ENCODE measurements at places on chromosomes 4 and X.

DNA sequence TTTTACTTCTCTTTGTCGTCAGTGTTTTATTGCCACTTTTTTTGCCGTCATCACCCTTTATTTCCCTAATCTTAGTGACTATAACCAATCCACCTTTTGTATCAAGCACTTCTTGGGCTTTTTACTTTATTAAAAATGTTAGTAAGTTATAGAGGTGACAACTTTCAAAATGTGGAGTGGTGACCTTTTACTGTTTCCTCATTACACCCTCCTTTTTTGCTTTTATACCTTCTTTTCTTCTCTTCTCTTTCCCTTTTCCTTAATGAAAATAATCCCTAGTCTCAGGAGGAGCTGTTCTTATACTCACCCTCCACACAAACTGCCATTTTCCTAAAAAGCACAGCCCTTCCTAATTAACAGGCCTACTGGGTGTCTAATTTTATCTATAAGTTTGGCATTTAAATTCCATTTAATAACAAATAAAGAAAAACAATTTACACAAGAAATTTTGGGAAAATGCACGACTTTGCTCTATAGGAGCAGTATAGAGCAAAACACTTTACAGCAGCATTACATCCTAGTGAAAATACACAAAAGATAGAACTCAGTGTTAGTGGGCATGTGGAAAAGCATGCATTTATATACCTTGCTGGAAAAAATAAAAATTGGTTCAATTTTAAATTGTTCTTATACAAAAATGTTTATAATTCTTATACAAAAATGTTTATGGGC lies 27.3 kb downstream of the BBS12 start:
- no peak for DNase-seq

GRCh38 chr4:157270552-157270951 lies 50.0 kb downstream of the GRIA2 start:
- DNase-seq, result no peak

DNA sequence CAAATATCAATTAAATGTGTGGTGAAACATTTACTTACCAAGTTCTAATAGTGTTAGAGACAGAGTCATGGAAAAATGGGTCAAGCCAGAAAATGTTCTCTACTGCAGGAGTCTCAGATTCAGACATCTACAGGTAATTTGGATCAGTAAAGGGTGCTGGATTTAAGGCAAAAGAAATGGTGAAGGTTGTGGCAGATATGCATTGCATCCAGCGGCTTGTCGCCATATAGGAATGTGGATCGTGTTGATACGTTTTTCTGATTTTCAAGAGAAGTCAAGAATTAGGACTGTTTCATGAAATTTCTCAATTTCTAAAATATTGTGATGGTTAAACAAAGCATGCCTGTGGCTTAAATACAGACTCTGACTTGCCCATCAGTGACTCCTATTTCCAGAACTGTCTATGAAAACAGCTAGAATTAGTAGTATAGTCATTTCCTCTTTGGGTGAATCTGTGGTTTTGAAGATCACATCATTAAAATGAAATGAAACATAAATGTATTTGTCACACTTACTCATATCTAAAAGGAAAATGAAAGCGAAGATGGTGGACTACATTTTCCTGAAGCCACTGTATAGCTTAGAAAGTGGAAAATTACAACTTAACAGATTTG lies 110.1 kb upstream of the VEGFC start:
- peak; percentile 95 for DNase-seq

GRCh38 chrX:102833136-102833535 lies 103.9 kb upstream of the RAB40AL start:
- peak; percentile 36 for DNase-seq

DNA sequence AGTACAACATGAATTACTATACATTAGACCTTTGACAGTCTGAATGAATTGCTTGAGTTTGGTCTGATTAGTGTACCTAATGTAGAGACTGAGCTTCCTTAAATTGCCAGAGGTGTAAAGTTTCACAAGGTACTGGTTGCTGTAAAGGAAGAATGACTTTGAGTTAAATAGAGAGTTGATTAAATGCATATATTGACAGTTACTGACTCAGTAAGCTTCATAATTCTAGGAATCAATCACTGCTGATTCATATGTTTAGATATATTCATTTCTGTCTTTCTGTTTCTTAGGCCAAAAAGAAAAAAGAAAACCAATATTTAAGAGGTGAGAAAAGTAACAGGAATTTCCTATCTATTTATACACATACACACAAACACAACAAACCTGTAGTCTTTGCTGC lies 16.2 kb upstream of the ART3 start:
- no peak for DNase-seq

GRCh38 chr4:76811604-76812412 lies 86.1 kb downstream of the SOWAHB start:
- DNase-seq, result peak; percentile 88

DNA sequence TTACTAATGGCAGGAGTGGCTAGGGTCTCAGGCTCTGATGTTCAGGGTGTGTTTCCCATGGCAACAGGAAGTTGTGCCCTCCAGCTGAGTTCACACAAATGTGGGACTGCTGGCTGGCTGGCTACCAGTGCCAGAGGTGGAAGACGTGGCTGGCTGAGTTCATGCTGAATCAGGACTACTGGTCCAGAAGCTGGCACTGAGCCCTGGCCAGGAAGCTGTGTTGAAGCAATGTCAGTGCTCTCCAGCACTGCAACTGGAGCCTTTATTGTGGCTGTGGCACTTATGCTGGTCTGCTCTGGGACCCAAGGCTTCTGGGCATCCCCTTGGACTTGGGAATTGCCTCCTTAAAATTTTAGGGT lies 42.0 kb upstream of the ZXDA start:
- DNase-seq, result no peak

- no peak for DNase-seq
Measured at GRCh38 chr4:139196462-139196861, 19.4 kb upstream of the ELF2 start.

GRCh38 chr4:113145147-113145518 lies 95.7 kb downstream of the ANK2 start:
- DNase-seq, result no peak

GRCh38 chrX:38426785-38427184 lies 74.4 kb downstream of the OTC start:
- no peak for DNase-seq

GRCh38 chrX:94204524-94204923 lies 530.5 kb downstream of the FAM133A start:
- no peak for DNase-seq

DNA sequence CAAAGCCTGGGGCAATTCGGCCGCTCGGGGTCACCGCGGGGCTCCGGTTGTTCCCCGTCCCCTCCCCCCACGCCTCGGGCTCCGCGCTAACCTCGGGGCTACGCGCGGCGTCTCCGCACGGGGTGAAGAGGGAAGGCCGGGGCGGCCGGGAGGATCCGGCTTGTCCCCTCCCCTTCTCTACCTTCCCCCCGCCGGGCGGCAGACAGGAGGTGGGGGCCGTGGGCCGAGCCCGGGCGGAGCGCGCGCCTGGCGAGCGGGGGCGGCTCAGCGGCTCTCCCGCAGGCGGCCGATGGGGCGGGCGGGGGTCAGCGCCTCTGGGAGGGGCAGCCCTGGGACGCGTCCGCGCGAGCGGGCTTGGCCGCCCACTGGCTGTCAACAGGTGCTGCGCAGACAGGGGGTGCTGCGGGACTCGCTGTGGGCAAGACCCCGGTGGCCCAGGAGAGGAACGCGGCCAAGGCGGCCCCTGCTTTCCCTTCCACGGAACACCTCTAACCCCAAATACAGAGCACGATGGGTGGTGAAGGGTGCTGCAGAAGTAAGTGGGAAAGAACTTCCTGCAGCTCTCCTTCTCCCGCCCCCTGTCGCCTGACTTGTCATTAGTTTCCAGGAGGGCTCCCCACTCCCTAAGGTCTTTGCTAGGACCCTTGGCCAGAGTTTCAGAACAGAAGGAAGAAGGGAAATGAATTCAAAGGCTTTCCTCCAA lies at the start of gene PDGFC:
Gene PDGFC (minus strand): TSS at position 124 of the 703 bp plus-strand sequence. CDS start 896 bp downstream, outside the sequence.
- DNase-seq, result peak; percentile 68

DNA sequence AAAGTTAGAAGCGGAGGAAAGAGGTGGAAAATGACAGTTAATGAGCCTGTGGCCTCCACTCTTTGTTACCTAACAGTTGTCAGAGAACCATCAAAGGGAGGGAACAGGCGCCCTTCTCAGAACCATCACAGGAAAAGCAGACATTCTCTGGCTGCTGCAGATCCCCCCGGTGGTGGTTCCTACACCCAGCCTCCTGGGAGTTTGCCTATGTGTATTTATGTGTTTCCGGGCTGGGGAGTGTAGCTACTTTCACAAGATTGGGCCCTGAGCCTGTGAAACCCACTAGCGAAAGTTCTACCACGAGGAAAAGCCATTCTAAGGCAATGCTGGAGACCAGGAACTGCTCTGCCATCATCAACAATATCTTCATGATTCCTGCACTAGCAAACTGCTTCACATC lies 52.7 kb upstream of the BCOR start:
- DNase-seq, result no peak

GRCh38 chr4:185999207-185999606 lies 69.7 kb upstream of the TLR3 start:
- no peak for DNase-seq

DNA sequence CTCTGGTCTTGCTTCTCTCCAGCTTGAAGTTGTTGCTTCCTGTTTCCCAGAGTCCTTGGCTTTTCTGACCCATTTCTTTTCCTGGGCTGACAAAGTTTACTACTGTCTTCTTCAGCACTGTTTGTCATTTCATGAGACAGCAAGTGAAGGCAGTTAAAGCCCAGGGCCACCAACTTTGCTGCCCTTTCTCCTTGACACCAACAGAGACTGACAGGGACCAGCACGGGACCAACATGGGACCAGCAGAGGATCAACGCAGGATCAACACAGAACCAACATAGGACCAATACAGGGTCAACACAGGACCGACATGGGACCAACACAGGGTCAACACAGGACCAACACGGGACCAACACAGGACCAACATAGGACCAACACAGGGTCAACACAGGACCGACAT lies 34.9 kb downstream of the RNF212 start:
- DNase-seq, result no peak

DNA sequence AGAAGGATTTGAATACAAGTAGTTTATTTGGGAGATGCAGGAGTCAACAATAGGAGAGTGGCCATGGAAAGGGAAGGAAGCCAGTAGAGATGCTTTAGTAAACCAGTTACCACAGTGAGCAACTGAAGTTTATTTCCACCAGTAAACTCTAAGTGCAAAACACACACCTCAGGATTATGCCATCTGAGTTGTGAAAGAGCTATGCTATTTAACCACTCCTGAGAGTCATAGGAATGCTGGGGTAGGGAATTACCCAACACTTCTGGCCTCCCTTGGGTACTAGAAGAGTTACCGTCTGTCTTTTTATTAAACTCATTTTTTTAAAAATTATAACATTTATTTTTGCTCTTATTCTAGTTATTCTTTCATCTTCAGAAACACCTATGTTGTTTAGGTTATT lies 834.6 kb upstream of the AMOT start:
- peak; percentile 58 for DNase-seq

DNA sequence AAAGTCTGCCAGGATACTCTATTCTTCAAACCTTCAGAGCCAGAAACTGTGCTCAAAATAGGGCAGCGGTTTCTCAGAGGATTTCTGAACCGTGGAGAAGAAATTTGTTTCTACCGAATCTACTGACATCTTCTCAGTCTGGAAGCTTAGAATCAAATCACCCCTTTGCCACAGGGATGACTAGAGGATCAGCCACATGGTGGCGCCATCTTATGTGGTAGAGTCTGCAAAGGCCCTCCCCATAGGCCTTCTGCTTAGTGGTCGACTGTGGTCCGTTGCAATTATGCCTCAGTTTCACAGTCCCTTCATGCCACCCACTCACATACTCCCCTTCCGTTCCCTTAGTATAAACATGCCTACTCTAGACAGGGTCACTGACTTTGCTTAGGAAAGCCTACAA lies 680.7 kb upstream of the SPANXN1 start:
- DNase-seq, result no peak

DNA sequence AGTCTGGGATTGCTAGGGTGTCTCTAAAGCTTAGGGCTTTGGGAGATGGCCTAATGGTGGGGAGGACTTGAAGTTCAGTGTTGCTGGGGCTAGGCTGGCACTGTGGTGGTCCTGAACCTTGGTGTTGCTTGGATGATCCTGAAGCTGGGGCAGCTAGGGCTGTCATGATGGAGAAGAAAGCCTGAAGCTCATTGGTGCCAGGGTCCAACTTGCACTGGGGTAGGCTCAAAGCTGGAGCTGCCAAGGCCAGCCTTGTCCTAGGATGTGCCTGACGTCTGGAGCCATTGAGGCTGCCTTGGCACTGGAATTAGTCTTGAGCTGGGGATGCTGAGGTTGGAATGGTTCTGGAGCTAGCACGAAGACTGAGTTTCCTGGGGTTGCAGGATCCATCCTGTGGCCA lies 61.0 kb upstream of the NLRP2B start:
- DNase-seq, result no peak

DNA sequence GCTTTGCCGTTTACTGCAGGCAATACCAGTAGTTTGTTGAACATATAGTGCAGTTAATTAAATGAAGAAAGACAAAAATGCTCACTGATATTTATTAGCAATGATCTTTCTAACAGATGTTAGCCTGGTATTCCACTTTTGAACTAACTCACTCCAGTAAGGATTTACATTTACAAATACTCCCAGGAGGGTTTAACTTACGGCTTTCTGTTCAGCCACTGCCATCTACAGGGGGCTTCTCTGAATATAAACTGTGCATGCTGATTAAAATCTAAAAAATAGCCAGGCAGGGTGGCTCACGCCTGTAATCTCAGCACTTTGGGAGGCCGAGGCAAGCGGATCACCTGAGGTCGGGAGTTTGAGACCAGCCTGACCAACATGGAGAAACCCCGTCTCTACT lies 2.2 kb upstream of the SRD5A3 start:
- no peak for DNase-seq

DNA sequence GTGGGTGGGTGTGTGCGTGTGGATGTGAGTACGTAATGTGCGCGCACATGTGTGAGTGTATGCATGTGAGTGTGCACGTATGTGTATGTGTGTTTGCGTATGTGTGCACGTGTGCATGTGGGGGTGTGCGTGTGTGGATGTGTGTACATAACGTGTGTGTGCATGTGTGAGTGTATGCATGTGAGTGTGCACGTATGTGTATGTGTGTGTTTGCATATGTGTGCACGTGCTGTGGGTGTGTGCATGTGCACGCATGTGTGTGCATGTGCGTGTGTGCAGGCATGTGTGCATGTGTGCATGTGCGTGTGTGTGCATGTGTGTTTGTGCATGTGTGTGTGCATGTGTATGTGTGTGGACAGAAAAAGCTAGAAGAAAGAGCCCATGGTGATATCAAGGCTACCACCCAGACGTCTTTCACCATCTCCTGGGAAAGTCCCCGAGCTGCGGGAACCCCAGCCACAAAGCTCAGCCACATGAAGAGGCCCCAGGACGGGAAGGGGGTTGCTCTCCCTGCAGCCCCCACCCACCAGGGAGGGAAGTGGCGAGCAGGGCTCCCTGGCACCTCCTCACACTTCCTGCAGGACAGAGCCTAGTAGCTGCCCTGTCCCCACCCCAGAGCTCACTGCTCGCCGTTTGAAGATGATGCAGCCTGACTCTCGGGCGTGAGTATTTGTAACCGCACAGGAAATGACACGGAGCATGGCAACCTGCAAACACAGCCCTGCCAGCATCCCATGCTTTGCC lies 108.3 kb downstream of the DCTD start:
- peak; percentile 62 for DNase-seq

GRCh38 chr4:133081246-133081645 lies 67.8 kb upstream of the PCDH10 start:
- no peak for DNase-seq
